Activated T-cell treated with anti-CD3 and anti-CD28 coated beads, Interleukin-2, amount 50 U/mL, for 72 hours (primary cell): ENCODE measurements at places on chromosomes 7 and 10. TPM values are rescaled to one million over a fixed set of nuclear protein-coding genes. Genes with fewer than 3 reads are reported as not detected.

Gene ABHD11
- 10.2 TPM for total RNA-seq

Gene RBP3
- total RNA-seq = not detected

Gene PNLIPRP3
- total RNA-seq = not detected

Gene LIPF
- not detected for total RNA-seq

Gene PRKAR2B
- 1.1 TPM for total RNA-seq

Gene PAX4
- total RNA-seq = not detected

Gene BMPER
- total RNA-seq = 0.35 TPM

Gene TFPI2
- 0.34 TPM for total RNA-seq

Gene ZNF853
- total RNA-seq = 4.0 TPM

Gene SP4
- total RNA-seq = 23.7 TPM

Gene UNC5B
- total RNA-seq = 0.12 TPM

Gene POLD2
- 101 TPM for total RNA-seq

Gene CFTR
- total RNA-seq = not detected
